ENCODE measurements at places on chromosomes 11 and 22.

DNA sequence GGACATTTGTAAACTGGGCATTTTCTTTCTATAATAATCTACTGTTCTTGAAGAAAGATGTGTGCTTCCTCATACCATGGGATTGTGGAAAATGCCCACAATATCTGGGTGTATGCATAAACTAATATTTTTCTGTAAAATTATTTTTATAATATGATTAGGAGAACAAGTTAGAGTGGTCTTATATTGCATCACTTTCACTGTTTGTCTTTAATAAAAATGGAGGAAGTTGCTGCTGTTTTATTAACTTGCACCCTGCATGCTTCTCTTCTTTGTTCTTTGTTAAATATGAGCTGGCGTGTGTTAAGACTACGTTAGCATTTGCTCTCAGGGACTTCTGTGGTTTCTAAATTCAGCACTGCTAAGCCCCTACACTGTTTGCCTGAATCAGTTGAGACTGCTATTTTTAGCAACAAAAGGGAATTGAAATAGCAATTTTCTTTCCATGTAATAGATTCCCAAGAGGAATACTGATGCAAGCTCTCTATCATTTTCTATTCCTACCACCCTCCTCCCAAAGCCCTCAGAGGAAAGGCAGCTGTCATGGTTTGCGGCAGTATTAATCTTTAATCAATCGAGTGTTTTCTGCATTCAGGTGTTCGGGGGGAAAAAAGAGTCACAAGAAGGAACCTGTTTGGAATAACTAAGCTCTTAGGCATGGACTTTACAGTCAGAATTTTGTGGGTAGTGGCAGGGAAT, 56.1 kb downstream of the HSD17B12 start:
- no peak for DNase-seq

- peak; percentile 68 for DNase-seq
Measured at GRCh38 chr11:68206211-68206610, 6.9 kb downstream of the KMT5B start.

- DNase-seq: no peak
Measured at GRCh38 chr22:30664798-30665197, 2.9 kb downstream of the DUSP18 start.

DNA sequence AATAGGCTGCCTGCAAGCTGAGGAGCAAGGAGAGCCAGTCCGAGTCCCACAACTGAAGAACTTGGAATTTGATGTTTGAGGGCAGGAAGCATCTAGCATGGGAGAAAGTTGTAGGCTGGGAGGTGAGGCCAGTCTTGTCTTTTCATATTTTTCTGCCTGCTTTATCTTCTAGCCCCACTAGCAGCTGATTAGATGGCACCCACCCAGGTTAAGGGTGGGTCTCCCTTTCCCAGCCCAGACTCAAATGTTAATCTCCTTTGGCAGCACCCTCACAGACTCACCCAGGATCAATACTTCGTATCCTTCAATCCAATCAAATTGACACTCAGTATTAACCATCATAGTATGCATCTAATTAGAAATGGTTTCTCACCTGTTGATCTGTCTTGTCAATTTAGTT, 5.0 kb upstream of the COX8A start:
- DNase-seq: no peak

DNA sequence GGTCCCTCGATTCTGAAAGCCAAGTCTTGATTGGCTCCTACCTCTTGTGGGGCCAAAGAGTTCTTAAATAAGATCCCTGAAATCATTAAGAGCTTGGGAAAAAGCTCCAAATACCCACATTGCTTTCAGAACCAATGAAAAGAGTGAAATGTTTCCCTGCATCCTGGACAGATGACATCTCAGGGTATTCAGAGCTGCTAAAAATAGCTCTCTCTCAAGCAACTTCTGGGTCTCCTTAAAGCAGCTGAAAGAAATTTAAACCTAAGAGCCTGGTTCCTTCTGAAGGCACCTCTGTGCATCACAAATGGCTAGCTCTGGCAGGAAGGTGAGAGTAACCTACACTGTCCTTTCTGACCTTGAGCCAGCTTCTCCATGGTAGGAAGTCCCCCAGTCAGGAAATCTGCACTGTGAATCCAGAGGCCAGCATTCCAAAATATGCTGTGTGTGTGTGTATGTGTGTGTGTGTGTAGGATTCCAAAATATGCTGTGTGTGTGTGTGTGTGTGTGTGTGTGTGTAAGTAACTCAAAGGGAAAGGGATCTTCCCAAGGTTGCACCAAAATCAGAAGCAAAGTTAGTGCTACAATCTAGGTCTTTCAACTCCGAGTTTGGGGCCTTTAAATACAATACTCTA, 50.1 kb downstream of the RELT start:
- peak; percentile 49 for DNase-seq

DNA sequence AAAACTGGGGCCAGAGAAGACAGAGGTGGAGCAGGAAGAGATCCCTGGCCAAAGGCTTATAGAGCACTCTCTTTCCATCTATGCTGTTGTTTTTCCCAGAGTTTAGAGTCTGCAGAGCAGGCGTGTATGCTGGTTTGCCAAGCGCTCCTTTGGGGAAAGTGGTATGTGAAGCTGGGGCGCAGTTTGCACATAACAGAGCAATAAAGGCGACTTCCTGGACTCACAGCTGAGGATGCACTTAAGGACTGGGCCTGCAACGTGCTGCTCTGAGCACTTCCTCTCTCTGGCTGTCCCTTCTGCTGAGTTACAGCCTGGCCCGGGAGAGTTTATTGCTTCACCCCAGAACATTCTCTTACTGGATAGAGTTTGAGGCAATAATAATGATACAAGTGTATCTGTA, 41.7 kb downstream of the THAP12 start:
- peak; percentile 13 for DNase-seq

- no peak for DNase-seq
Measured at GRCh38 chr11:104060820-104061219, 24.4 kb downstream of the DDI1 start.

DNA sequence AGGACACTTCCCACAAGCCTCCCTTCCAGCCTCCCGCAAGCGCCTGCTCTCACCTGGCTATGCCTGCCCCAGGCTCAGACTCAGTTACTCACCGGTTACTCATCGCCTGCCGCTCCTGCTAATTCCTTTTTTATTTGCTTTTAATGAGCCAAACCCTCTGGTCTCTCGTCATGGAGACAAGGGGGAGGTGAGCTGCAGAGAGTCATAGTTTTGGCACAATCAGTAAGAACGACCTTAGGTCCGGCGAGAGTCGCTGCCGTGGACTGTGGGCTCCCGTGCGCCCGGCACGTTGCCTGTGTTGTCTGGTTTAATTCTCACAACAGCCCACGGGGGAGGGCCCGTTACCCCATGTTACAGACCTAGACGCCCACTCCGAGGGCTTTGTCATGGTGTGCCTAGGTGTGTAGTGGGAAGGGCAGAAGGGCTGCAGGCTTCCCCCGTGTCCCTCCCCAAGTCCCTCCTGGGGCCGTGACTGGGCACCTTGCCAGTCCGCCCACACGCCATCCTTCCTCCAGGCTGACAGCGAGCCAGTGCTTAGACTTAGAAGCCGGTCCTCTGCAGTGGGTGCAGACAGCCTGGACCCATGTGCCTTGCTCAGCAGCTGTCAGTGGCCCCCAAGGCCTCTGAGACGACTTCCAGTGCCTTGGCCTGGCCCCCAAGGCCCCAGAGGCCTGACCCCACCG, 42.2 kb downstream of the WNT7B start:
- DNase-seq: no peak

DNA sequence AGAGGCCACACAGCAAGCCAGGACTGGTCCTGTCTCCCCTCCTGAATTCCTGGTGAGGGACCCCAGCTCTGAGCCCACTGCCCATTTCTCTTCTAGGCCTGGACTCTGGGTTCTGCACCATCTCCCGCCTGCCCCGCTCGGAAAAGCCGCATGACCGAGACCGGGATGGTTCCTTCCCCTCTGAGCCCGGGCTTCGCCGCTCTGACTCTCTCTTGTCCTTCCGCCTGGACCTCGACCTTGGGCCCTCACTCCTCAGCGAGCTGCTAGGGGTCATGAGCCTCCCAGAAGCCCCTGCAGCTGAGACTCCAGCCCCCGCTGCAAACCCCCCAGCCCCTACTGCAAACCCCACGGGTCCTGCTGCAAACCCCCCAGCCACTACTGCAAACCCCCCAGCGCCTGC, 7.7 kb downstream of the CDC42EP1 start:
- DNase-seq: no peak

DNA sequence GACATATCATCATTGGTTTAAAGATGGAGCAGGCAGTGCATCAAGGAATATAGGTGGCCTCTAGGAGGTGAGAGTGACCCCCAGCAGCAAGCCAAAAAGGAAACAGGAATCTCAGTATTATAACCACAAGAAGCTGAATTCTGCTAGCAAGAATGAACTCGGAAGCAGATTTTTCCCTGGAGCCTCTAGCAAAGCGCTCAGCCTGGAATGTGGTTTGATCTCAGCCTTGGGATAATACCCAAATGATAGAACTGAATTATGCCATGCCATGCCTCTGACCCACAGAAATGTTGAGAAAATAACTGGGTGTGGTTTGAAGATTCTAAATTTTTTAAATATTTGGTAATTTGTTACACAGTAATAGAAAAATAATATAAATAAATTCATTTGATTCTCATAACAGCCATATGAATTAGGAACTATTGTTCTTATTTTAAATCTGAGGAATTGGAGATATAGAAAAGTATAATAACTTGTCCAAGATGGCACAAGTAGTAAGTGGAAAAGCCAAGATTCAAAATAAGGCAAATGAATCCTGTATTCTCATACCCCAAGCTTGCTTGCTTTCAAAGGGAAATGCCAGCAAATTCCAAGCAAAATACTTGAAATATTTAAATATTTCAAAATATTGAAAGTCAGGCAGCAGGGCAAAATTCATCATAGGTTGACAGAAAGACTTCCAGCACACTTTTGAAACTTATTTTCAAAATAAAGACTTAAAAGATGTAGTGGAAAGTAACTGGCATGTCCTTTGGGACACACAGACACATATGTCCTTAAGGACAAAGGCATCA, 567.4 kb downstream of the KCNA4 start:
- no peak for DNase-seq

DNA sequence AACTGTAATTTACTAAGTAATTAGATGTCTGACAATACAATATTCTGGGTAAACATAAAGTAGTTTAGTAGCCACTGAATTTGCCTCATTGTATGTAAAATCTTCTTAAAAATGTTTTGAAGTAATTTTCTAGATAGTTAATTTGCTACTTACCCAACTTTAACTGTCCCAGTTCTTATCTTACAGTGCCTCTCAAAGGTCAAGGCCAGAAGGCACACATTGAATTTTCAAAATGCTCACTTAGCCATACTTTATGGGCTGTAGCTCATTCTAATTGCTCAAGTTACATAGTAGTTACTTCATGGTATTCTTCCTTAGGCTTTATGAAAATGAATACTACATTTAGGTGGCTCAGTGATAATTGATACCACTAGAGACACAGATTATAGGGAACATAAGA, 666.6 kb downstream of the CNTN5 start:
- no peak for DNase-seq
